ENCODE measurements at places on chromosomes 12 and 14.
A peak's percentile ranks its signal among the peaks of the same experiment; 100 is the strongest.

DNA sequence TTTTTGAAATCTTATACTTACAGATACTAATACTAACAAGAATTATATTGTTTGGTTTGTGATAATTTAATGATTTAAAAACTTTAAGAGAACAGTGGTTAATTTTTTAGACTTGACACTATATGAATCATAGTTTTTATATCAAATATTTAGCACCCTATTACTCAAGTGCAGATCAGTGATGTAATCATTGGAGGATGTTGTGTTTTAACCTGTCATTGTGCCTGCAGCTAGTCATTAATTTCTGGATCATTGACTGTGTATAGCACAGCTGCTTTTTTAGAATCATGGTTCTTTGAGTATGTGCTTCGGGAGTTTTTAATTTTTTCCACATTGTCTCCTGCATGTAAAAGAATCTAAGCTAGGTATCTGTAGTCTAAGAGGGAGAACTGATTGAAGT is 17.3 kb downstream of the ARID4A start:
- DNase-seq, result no peak

- no peak for DNase-seq
These were observed 42.0 kb upstream of the TOMM20L start for GRCh38 chr14:58353516-58354299.

DNA sequence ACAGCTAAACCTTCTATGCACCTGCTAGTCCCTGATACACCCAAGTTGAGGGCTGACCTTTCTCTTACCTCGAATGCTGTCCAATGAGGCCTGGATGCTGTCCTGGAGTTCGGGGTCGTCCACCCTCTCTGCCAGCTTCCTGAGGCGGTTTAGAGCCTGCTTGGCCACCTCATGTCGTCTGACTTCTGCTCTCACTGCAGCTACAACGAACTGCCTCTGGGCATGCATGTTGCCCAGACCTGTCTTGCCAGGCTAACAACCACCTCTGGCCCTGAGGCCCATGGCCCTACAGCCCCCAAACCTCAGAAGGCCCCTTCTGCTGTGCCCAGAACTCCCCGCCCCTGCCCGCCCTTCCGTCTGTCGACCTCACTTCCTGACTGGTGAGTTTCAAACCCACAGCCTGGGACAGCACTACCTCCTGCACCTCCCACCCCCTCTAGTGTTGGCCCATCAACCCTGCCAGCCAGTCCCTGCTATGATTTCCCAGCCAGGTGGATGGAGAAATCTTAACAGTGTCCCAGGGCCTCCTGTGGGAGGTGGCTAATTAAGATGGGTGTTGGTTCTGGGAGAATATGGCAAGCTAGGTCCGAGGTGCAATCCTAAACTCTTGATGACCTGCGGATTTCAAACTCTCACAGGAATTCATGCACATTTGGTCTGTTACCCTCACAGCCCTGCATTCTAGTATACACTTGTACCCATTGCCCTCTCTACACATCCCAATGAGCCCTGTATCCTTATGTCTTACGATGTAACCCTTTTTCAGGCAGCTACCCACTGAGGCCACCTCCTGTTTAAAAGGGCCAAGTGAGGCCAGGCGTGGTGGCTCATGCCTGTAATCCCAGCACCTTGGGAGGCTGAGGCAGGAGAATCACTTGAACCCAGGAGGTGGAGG is 2.7 kb upstream of the TSPAN31 start:
- peak; percentile 63 for DNase-seq

DNA sequence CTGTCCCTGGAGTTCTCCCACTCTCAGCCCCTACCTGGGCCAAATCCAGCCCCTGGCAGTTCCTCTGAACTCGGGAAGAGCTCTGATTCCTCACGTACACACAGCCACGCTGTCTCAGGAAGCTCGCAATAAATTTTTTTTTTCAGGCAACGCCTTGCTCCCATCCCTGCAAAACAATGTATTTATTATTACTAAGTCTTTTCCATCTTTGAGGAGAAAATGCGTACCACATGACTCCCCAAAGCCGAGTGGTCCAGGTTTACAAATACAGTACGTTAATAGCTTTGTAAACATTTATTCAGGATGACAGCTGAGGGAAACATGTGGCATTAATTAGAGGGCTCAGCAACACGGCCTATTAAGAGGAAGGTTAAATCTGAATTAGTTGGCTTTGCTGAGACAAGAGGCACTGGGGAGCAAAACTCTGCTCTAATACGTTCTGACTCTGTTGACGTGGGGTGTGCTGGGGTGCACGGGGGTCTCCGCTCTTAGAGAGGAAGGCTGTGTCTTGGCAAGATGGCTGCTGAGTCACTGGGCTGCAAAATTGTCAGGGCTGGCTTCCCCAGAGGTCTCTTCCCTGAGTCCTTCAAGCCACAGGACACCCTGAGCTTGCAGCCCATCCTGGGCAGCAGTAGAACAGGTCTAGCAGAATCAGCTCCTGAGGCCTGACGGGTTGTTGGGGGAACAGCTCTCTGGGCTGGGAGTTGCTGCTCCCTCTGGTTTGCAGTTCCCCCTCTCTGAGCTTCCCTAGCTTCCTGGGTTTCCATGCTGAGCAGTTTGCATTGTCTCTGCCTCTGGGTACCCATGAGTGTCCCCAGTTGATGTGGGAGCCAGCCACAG is 185.2 kb upstream of the TBX3 start:
- DNase-seq, result no peak

DNA sequence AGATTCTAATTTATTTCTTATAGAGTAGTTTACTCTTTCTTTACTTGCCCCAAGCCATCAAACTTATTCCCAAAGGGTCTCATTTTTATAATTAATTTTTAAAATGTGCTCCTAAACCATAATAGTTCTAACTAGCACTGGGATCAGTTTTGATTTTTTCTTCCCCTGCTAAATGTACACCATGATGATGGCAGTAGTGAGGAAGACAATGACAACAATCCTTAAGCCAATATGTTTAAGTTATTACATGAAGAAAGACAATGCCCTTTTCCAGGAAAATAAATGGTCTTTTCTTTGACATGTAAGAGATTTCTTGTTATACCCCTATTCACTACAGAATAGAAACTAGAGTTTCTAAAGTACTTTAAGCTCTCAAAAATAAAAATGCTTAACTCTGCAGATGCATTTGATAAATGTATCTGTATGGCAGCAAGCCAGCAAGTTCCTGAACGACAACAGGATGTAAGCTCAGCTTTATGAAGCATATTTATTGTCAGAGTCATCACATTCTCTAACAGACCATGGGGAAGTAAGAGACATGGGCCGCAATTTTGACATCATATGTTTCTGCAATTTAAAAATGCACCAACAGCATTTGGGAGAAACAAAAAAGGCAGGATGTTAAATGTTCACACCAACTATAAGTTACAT is 36.0 kb upstream of the SNX6 start:
- DNase-seq, result no peak

DNA sequence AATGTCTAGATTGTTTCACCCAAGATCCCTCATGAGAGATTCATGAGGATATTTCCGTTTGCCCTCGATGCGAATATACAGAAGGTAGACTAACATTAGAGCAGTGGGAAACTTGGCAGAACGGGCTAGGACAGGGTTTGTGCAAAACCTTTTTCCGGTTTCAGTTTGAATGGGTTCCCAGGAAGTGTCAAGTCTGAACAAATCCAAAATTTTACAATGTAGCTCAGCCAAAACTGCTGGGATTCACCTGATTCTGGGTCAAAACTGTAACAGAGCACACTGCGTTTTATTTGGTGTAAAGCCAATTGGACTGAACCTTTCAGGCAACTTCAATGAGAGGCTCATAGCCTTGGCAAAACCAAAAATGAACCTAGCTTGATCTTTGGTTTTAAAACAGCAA is 337.8 kb upstream of the DIO2 start:
- no peak for DNase-seq

- DNase-seq, result no peak
These were observed 180.8 kb downstream of the ADCK1 start for GRCh38 chr14:77980475-77981321.

DNA sequence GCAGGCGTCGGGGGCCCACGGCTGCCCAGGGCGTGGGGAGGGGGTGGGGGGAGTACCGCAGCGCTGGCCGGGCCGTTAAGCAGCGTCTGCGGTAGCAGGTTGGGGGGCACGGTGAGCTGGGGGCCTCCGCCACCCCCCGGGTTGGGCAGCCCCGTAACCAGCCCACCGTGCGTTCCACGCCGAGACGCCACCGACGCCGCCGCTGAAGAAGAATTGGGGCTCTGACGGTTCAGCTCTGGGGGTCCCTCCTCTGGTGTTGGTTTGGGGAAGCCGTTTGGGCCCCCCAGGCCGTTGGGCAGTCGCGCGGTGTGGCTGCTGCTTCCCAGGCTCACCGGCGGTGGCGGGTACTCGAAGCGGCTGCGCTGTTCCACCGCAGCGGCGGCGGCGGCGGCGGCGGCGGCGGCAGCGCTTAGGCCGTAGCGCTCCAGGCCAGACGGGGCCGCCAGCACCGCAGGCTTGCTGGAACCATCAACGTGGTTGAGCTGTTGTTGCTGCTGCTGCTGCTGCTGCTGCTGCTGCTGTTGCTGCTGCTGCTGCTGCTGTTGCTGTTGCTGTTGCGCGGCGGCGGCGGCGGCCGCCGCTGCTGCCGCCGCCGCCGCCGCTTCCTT is 1.5 kb downstream of the IRF2BPL start:
- peak; percentile 43 for DNase-seq

GRCh38 chr12:27973487-27973890 is 956 bp upstream of the PTHLH start:
- DNase-seq, result no peak

DNA sequence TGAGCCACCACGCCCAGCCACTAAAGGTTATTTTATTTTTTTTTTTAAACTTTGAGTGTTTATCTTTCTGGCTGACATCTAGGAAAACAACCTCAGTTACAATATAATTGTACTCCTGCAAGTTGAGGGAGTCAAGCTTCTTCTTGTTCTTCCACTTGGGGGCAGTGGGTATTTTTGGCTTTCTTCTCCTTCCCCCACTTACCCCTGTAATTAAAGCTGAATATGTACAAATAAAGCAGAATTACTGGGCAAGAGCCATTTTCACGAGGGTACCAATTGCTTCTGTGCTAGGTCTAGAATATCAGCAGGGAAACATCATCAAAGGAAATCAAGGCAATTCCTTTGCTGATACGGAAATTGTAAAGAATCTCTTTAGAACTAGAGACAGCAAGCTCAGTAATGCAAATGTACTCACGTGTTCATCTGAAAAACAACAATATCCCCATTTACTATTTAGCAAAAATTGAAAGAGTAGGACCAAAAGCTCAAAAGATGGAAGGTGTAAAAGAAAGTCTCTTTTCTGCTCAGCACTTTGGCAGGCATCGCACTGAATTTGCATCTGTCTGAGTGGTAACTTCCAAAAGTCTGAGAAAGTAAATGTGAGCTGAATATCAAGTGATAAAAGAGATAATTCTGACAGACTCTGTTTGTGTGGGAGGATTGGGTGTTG is 72.8 kb downstream of the TAOK3 start:
- no peak for DNase-seq

- DNase-seq, result no peak
These were observed 8.0 kb downstream of the AGAP2 start for GRCh38 chr12:57730336-57731067.

- DNase-seq, result no peak
These were observed 1002.5 kb downstream of the AACS start for GRCh38 chr12:126067626-126068329.

DNA sequence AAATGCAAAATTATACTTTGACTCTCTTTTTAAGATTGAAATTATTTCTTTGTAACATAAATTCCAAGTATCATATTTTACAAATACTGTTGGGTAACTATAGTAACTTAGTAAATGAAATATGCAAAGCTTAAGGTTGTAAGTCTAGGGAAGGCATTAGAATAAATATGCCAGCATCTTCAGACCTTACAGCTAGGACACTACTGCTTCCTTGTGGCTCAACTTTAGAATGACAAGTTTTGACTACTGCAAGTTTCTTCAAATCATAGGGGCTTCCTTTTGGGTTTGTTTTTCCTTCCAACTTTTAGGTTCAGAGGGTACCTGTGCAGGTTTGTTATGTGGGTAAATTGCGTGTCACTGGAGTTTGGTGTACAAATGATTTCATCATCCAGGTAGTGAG is 17.7 kb upstream of the ANP32D start:
- DNase-seq, result no peak

DNA sequence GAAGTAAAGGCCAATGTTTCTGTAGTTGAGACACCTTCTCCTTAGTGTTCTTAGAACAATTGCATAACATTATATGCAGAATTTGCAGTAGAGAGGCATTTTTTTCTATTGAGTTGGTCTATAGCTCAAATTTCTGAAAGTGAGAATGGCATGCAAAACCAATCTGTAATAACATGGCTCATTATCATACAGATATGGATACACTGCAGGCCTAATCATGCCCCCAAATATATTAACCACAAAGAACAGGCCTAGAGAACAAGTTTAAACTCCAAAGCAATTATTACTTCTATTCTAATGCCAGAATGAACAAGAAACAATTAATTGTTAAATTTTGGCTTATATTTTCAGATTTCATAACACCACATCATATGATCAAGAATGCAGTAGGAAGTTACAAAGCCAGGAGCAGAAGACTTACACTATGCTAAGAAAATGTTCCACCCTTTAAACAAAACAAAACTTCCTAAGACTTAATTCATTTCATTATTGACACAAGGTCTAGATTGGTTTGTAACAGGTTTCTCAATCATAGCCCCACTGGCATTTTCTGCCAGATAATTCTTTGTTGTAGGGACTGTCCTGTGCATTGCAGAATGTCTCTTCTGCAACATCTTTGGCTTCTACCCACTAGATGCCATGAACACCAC is 26.9 kb downstream of the TMTC1 start:
- DNase-seq, result no peak

GRCh38 chr12:124779161-124780141 is 84.2 kb downstream of the SCARB1 start:
- DNase-seq, result no peak

GRCh38 chr12:80712866-80713265 is 3.8 kb upstream of the MYF5 start:
- no peak for DNase-seq

DNA sequence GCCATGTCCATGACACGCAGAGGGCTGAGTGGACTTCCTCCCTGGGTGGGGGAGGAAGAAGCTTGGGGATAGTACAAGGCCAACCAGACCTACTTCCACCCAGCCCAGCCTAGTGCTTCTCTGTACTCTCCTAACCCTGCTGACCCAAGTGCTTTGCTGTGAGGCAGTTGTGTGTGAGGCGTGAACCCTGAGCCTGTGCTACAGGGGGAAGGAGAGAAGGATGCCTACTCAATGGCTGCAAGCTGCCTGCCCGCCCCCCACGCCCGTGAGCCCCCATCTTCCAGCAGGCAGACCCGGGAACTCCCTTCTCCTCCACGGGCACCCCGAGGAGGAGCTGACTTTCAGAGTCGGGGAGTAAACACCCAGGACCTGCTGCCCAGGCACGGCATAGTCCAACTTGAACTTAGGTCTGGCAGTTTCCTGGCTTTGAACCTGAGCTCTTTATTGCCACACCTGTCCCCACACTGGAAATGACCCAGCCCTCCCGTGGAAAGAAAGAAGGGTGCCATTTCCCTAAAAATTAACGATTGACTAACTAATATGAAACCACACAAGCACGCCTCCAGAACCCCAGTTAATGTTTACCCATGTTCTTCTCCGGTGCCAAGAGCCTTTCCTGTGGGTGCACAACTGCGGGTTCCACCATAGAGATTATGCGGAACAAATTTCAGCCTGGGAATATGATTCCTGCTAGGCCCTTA is 10.8 kb downstream of the ALDH2 start:
- DNase-seq, result no peak

Measured in activated CD4-positive, alpha-beta T cell treated with anti-CD3 and anti-CD28 coated beads for 1 hour (primary cell).